CD4-positive, alpha-beta T cell treated with Interleukin-15 for 1 hour (primary cell): ENCODE measurements at places on chromosomes 2 and 18.
A peak's percentile ranks its signal among the peaks of the same experiment; 100 is the strongest.

GRCh38 chr2:108936076-108936864 lies 52.8 kb downstream of the EDAR start:
- no peak for DNase-seq

- DNase-seq: no peak
Measured at GRCh38 chr2:231513746-231514224, 16.5 kb downstream of the NMUR1 start.

GRCh38 chr18:23825496-23825895 lies 136.2 kb downstream of the LAMA3 start:
- no peak for DNase-seq

DNA sequence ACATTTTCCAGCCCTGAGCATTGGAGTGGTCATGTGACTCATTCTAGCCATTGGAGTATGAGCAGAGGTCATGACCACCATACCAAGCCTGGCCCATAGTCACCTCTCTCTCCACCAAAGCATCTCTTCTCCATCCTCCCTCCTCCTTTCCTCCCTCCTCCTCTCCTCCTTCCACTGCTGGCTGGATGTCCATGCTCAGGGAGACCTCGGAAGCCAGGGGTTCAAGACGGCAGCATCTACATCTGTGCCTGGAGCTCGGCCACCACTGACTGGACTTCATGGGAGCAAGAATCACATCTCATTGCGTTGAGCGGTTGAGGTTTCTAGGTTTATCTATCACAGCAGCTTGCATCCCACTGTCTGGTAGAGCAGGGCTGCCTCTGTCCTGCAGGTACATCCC lies 252.4 kb downstream of the NDUFA10 start:
- DNase-seq: no peak

DNA sequence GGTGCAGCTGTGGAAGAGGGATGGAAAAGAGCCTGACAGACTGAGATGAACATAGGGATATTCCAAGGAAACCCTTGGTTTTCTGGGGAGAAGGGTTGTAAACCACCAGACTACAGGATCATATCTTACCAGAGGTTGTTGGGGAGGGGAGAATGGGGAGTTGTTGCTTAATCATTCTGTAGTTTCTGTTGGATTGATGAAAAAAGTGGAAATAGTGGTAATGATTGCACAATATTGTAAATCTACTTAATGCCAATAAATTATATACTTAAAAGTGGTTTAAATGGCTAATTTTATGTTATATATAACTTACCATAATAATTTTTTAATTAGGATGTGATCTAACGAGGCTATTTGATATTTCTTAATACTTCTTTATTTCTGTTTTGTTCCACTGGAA lies 800.9 kb downstream of the BCL11A start:
- no peak for DNase-seq

DNA sequence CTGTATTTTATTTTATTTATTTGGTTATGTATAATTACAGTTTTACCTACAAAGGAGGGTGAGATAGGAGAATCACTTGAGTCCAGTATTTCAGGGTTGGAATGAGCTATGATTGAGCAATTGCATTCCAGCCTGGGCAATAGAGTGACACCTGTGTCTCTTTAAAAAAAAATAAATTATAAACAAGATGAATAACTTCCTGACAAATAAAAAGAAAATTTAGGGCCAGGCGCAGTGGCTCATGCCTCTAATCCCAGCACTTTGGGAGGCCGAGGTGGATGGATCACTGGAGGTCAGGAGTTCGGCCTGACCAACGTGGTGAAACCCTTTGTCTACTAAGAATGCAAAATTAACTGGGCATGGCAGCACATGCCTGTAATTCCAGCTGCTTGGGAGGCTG lies 17.3 kb downstream of the MTA3 start:
- DNase-seq: no peak

DNA sequence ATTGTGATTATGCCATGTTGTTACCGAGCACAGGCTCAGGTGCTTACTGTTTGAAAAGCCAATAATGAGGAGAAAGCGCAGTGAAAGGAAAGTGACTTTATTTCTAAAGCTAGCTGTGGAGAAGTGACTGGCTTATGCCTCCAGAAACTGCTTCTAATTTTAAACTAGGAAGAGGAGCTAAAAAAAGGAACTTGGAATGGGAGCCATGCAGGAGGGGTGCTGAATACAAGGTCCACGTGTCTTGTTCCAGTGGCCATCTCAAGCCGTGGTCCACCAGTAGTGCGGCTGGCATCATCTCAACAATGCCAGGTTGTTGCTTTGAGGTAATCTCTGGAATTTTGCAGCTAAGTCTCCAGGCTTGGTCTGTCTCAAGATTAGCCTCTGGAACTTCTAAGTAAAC lies 282.0 kb downstream of the THSD7B start:
- DNase-seq: no peak

DNA sequence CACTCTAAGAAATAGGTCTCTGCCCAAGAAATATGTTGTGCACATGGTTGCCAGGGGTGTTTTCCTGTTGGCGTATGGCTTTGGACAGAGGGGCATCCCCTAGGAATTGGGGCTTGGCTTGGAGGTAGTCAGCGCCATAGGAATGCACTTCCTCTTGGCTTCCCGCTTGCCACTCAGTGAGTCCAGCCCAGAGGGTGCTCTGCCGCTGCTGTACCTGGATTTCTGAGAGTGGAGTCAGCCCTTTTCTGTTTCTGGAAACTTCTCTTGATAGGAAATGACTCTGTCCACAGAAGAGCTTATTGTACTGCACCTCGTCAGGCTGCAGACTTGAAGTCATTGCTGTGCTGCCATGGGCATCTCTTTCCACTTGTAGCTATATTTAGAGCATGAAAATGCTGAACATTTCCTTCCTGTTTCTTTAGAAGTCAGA lies 116.7 kb upstream of the MGAT5 start:
- DNase-seq: no peak

DNA sequence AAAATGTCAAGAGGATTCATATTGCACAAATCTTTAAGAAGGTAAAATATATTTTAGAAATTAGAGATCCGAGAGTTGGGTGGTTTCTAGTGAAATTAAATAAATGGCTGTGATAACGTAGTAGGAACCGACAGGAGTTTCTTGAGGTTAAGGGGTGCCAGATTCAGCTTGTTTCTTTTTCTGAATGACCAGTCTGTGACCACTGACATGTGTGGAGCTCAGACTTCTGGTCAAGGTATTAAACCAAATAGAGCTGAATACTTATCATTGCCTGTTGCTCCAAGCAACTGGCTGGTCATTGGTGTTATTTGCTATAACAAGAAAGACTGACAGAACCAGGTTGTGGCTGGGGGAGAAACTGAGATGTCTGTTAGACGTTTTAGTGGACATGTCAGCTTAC lies 408.2 kb upstream of the HS6ST1 start:
- DNase-seq: no peak

DNA sequence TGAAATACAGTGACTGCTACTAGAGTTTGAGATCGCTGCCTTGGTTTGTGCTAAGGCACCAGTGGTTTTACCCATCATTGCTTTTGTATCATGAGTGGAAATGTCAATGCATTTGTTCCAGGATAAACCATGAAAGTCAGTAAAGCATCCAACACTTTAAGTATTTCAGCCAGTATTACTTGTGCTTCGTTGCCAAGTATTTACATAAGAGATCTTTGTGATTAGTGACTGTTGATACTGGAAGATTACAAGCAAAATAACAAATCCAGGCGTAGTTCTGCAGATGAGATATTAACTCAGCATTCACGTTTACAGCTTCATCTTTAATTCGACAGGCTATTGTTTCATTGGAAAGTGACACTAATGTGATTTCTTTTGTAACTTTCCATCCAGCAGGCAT lies 90.3 kb upstream of the B3GNT7 start:
- no peak for DNase-seq

DNA sequence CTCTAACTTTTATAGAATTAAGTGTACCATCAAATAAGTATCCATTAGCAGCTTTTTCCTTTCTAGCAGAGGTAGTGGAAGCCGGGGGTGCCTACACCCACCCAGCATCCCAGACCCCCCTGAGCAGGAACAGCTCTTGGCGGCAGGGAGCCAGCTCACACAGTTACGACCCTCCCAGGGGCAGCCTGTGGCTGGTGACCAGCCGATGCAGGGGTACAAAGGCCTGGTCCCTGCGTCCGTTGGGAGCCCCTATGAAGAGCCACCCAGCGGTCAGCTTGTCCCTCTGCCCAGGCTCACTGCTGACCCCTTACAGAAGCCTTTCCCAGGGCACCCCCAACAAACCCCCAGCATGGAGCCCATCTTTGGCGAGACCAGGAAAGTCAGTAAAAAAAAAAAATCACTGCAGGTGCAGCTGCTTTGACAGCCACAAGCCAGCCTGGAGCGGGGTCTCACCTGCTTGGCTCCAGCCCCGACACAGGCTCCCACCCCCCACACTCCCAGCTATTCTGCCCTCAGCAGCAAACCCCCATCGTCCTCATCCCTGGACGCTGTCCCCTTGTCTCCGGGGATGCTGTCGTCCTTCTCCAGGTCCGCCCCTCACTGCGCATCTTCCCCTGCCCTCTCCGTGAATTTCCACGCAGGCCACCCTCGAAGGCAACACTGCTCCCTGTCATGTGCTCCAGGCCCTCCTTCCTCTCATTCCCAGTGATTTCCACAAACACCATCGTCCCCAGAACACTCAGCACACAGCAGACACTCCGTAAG lies 43.1 kb downstream of the GPC1 start:
- peak; percentile 14 for DNase-seq

- DNase-seq: no peak
Measured at GRCh38 chr2:226887940-226888339, 52.1 kb downstream of the RHBDD1 start.

DNA sequence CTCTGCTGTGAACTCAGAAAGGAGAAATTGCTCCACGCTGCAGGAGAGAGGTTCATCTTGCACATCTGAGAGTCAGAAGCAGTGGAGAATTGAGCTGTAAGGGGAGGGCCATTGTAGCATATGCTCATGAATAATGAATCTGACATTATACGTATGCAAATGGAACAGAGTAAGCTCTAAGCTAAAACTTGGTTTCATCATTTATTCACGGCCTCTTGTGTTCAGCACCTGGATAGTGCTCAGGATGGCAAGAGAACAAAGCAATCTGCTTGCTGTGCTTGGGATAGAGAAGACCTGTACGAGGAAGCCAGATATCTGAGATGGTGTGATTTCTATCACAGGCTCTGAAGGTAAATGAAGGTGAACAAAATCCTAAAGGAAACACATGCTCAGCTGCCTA lies 87.9 kb upstream of the GCFC2 start:
- no peak for DNase-seq

GRCh38 chr2:39487398-39488250 lies 50.5 kb upstream of the MAP4K3 start:
- DNase-seq: no peak

GRCh38 chr2:180630756-180631155 lies 349.6 kb upstream of the UBE2E3 start:
- DNase-seq: no peak

- no peak for DNase-seq
Measured at GRCh38 chr2:37321029-37321682, 3.5 kb downstream of the PRKD3 start.

DNA sequence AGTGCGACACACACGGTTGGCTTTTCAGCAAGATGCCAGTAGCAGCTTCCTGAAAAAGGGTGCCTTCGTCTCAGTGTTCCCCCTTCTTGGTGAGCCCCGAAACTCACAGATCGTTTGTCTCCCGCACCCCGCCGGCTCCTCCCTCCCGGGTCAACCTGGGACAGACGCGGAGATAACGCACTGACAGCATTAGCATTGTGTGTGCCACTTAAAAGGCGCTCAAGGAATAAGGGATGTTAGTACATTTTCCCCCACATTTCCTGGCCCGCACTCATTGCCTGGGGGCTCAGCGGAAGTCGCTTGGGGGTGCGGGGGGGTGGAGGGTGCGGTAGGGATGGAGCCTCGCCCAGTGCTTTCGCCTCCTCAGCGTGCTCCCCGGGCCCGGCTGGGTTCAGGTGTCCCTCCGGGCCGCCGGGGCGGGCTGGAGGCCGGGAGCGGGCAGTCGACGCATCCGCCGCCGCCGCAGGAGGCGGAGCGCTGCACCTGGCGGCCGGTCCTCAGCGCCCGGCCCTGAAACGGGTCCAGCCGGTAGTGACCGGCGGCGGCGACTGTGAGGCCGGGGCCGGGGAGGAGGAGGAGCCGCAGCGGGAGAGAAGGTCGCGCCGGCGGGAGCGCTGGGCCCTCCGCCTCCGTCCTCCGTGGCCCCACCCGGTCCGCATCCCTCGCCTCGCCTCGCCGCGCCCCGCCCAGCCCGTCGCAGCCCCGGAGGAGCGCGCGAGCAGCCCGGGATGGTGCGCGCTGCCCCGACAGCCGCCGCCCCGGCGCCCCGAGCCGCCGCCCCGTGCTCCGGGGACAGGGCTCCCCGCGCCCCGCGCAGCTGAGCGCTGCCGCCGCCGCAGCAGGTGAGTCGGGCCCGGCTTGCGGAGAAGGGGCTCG lies at the start of gene MFSD6:
Gene MFSD6 (plus strand): TSS at position 694 of the 876 bp plus-strand sequence. CDS start 27,675 bp downstream, outside the sequence.
- no peak for DNase-seq

DNA sequence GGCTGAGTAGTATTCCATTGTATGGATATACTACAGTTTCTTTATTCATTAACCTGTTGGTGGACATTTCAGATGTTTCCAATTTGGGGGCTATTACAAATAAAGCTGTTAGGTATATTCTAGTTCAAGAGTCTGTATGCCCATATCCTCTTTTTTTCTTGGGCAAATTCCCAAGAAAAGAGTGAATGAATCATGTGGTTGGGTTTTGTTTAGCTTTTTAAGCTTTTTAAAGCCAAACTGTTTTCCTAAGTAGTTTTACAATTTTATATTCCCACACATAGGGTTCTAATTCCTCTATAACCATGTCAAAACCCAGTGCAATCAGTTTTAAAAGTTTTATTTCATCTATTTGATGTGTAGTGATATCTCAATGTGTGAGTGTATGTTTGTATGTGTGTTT lies 44.9 kb upstream of the BAZ2B start:
- DNase-seq: no peak

GRCh38 chr2:174785481-174785880 lies 21.2 kb upstream of the CHRNA1 start:
- no peak for DNase-seq

GRCh38 chr2:126796931-126797621 lies 101.6 kb upstream of the TEX51 start:
- no peak for DNase-seq

GRCh38 chr2:54579682-54580620 lies 123.8 kb downstream of the SPTBN1 start:
- DNase-seq: peak; percentile 67

GRCh38 chr2:220787251-220787650 lies 784.9 kb downstream of the EPHA4 start:
- DNase-seq: no peak

DNA sequence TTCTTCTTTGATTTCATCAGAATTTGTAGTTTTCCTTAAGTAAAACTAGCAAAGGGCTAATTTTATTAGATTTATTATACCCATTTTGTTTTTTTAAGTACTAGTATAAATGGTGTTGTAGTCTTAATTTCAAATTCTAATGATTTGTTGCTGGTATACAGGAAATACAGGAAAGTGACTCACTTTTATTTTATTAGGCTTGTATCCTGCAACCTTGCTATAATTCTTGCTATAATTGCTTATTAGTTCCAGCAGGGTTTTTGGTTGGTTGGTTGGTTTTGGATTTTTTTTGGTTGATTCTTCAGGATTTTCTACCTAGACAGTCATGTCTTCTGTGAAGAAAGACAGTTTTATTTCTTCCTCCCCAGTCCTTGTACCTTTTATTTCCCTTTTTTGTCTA lies 110.6 kb upstream of the IL1R2 start:
- DNase-seq: no peak
